ENCODE measurements at places on chromosomes 6 and 20. TPM values are rescaled to one million over a fixed set of nuclear protein-coding genes. Genes with fewer than 3 reads are reported as not detected.
A peak's percentile ranks its signal among the peaks of the same experiment; 100 is the strongest.

The MC3R gene
- total RNA-seq = not detected

The SLC22A7 gene
- total RNA-seq = not detected

The ANKRD66 gene
- total RNA-seq = not detected

The LHFPL5 gene
- total RNA-seq = not detected

The B3GAT2 gene
- total RNA-seq = 0.42 TPM

The HCRTR2 gene
- total RNA-seq = 0.29 TPM

The OGFRL1 gene
- total RNA-seq = 6.3 TPM

GRCh38 chr20:43541214-43541613 is 17.6 kb upstream of the SGK2 start:
- no peak overlapping the region for H3K27ac ChIP-seq
- H3K4me1 ChIP-seq = no peaks in the 10 kb centered on the region
- no peak overlapping the region for H3K4me3 ChIP-seq
- DNase-seq = no peak
- H3K36me3 ChIP-seq = peaks cover 23% of the 10 kb centered on the region
- H3K27me3 ChIP-seq = no peaks in the 10 kb centered on the region

DNA sequence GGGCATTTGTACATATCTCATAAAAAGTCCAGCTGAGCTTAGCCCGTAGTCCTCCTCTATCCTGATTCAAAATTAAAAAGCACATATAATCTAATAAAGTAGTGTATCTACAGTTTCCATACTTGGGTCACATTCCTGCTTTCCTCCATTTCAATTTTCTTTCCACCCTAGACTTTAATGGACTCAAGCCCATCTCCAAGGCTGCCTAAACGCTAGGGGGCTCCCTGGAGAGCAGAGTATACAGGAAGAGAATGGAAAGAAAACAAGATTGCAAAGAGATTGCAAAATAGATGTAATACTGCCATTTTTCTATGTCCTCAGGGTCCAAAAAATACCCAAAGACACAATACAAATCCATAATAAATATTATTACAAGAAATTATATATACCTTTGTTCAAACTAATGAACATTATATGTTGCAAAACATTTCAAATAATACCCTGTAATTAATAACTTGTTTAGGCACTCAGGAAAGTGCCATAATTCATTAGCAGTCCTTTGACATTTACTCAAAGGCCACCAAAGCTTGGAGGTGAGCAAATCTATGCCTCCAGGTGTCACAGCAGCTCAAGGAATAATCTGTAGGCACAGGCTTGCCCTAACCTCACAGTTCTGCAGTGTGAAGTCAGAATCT is 2.4 kb upstream of the MCM3 start:
- no peak overlapping the region for H3K27ac ChIP-seq
- peak; percentile 88 for DNase-seq
- no peak overlapping the region for H3K4me3 ChIP-seq

DNA sequence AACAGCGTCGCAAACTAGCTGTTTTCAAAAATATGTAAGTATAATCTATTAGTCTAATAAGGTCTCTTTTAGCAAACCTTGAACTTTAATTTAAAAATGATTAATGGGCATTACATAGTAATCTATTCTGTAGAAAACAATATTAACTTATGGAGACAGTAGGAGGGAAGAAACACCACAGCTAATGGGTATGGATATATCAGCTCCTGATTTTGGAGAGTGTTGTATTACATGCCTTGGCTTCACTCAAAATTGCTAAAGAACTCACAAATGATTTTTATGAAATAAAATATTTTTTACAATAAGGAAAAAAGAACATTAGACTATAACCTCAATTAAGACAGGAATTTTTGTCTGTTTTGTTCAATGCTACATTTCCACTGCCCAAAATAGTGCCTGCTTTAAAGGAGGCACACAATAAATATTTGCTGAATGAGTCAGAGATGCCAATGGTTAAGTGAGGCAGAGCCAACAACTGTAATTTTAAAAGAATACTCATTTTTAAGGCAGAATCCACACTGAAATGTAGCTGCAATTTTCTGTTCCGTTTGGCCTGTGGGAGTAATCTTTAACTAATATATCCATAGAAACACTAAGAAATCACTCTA is 15.7 kb downstream of the ATG5 start:
- peaks cover 42% of the 10 kb centered on the region for H3K36me3 ChIP-seq
- H3K4me1 ChIP-seq = peaks cover 4% of the 10 kb centered on the region
- H3K4me3 ChIP-seq = no peak overlapping the region
- no peaks in the 10 kb centered on the region for H3K27me3 ChIP-seq
- no peak for DNase-seq
- no peak overlapping the region for H3K27ac ChIP-seq

DNA sequence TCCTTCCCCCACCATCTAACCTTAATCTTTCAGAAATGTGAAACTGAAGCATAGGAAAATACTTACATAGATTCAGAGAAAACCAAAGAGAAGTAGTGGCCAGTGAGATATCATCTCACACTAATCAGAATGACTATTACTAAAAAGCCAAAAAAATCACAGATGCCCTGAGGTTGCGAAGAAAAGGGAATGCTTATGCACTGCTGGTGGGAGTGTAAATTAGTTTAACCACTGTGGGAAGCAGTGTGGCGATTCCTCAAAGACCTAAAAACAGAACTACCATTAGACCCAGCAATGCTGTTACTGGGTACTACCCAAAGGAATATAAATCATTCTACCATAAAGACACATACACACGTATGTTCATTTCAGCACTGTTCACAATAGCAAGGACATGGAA is 9.2 kb upstream of the PREX1 start:
- no peak for DNase-seq
- no peaks in the 10 kb centered on the region for H3K36me3 ChIP-seq
- H3K4me3 ChIP-seq = no peak overlapping the region
- no peaks in the 10 kb centered on the region for H3K4me1 ChIP-seq
- H3K27ac ChIP-seq = no peak overlapping the region
- H3K27me3 ChIP-seq = no peaks in the 10 kb centered on the region

- peak overlapping the region; percentile 77 for H3K4me3 ChIP-seq
- peak overlapping the region; percentile 99 for H3K27ac ChIP-seq
- peaks cover 10% of the 10 kb centered on the region for H3K36me3 ChIP-seq
- no peak for DNase-seq
- no peaks in the 10 kb centered on the region for H3K27me3 ChIP-seq
These were observed 1.2 kb upstream of the CD24 start for GRCh38 chr6:106975738-106976064.

GRCh38 chr20:44653546-44653945 is 2.0 kb upstream of the ADA start:
- H3K36me3 ChIP-seq = no peaks in the 10 kb centered on the region
- no peaks in the 10 kb centered on the region for H3K4me1 ChIP-seq
- H3K27ac ChIP-seq = no peak overlapping the region
- no peaks in the 10 kb centered on the region for H3K27me3 ChIP-seq
- no peak for DNase-seq

- H3K4me1 ChIP-seq = peaks cover 18% of the 10 kb centered on the region
- H3K27ac ChIP-seq = peak overlapping the region; percentile 1
- H3K36me3 ChIP-seq = peaks cover 5% of the 10 kb centered on the region
- H3K27me3 ChIP-seq = no peaks in the 10 kb centered on the region
- peak overlapping the region; percentile 96 for H3K4me3 ChIP-seq
These were observed 2.8 kb downstream of the PREX1 start for GRCh38 chr20:48824830-48825565.

- H3K27me3 ChIP-seq = no peaks in the 10 kb centered on the region
- no peak overlapping the region for H3K27ac ChIP-seq
- H3K36me3 ChIP-seq = peaks cover 43% of the 10 kb centered on the region
- no peak for DNase-seq
These were observed 1.2 kb upstream of the DYNLRB1 start for GRCh38 chr20:34514897-34515483.

DNA sequence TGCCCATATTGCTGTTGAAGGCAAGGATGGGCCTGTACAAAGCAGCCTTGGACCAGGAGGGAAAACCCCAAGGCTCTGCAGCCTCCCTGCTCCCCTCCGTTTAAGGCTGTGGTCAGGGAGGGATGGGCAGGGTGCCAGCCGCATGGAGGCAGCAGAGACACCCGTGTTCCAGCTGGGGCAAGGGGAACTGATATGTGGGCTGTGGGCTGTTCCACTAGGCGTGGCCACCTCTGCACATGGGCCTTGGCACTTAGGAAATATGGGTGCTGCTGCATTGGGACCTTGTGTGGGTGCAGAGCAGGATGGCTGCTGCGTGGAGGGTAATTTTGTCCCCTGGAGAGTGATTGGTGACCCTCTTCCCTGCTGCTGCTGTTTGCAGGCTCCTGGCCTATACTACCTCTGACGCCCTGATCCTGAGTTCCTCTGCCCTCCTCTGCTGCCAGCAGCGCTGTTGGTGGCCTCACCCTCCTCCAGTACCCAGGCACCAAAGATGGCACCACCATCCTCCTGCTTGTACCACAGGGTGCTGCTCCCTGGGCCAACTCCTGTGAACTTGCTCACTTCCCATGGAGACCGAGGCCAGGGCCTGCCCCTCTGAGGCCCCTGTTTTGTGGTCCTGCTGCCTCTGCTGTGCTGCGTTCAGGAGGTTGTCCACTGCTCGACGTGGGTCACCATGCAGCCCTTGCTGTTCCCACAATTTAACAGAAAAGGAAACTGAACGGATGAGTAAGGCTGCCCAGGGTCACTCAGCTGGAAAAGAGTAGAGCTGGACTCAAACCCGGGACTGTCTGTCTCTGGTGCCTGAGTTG is 35.3 kb downstream of the PANK2 start:
- peaks cover 4% of the 10 kb centered on the region for H3K4me1 ChIP-seq
- H3K36me3 ChIP-seq = peaks cover 55% of the 10 kb centered on the region
- DNase-seq = no peak
- H3K27me3 ChIP-seq = no peaks in the 10 kb centered on the region
- H3K4me3 ChIP-seq = no peak overlapping the region
